ENCODE measurements at places on chromosomes 1 and 21.
A peak's percentile ranks its signal among the peaks of the same experiment; 100 is the strongest.

DNA sequence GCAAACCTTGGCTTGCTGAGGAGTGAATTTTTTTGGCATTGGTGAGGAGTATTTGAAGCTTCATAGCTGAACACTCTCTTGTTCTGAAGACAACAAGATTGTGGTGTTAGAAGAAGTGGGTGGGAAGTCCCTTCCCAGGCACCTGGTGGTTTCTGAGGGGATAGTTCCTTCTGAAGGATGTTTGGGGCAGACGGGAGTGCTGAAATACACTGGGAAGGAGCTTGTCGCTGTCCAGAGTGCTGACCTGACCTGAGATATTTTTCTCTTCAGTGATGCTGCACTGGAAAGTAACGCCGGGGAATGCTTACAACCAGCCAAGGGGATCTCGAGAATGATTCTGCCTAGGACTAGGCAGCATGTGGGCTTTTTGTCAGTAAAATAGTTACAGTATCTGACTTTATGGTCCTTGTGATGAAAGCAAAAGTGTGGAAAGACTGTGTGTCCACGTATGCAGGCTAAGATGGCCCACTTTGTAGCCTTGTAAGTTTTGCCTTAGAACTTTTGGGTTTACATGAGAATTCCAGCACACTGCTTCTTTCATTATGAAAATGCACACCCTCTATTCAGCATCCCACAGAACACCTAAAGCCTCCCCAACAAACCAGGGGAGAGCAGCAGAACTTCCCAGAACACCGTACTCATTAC, 33.1 kb upstream of the NFASC start:
- DNase-seq = peak; percentile 34

GRCh38 chr1:74429580-74429979, 82.8 kb downstream of the LRRC53 start:
- no peak for DNase-seq

DNA sequence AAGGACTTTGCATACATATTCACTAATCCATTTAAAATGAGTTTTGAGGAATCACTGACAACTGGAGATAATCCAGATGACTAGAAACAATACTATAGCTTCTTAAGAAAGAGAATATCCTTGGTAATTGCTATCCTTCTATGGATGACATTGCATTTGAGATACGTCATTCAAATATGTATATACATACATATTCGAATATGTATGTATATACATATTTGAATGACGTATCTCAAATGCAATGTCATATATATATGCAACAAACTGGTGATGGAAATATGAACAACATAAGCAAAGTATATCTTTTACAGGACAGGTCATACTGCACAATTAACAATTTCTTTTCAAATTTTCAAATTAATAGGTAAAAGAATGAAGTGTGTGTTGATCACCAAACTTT, 41.7 kb downstream of the EXTL2 start:
- no peak for DNase-seq

DNA sequence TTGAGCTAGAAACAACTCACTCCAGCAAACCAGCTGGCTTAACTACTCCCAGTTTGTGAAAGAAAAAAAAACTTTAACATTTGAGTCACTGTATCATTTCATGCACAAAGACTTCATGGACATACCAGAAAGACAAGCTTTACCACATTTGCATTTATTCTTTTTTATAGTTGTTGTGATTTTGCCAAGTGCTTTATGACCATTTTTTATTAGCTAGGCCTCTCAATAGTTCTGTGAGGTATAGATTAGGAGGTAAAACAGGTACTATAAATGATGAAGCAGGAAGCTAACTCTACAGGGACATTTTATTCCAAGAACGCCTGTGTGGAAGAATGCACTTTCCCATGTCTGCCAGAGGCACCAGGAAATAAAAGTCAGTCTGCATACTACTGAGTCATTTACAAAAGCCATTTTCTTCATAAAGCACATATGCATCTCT, 8.2 kb upstream of the DENND1B start:
- no peak for DNase-seq

DNA sequence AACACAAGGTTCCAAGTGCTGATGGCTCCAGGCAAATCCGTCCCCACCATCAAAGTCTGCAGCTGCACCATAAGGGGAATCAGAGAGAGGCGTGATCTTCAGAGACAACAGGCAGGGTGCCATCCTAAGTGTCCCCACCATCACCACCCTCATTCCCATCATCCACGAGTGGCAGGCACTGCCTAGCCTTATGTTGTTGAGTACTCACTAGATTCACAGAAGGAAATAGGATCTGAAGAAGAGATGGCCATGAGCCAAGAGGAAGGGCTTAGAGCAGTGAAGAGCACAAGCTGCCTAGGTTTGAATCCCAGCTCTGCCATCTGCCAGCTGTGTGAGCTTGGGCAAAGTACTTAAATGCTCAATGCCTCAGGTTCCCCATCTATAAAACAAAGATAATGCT, 207.3 kb upstream of the CSF3R start:
- DNase-seq = no peak

DNA sequence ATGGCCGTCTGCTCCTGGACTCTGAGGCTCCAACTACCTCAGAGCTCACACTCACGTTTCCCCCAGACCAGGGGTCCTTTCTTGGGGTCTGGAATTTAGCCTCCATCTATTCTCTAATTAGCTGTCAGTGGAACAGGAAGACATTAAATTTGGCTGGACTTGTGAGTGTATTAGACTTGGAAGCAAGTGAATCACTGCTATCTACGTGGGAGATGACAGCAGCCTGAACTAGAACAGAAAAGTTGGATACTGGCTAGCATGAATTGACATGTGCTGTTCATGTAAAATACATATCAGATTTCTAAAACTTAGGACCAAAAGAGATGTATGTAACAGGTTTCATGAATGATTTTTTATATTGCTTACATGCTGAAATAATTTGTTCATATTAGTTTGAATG, 28.0 kb downstream of the TAF5L start:
- DNase-seq = no peak

DNA sequence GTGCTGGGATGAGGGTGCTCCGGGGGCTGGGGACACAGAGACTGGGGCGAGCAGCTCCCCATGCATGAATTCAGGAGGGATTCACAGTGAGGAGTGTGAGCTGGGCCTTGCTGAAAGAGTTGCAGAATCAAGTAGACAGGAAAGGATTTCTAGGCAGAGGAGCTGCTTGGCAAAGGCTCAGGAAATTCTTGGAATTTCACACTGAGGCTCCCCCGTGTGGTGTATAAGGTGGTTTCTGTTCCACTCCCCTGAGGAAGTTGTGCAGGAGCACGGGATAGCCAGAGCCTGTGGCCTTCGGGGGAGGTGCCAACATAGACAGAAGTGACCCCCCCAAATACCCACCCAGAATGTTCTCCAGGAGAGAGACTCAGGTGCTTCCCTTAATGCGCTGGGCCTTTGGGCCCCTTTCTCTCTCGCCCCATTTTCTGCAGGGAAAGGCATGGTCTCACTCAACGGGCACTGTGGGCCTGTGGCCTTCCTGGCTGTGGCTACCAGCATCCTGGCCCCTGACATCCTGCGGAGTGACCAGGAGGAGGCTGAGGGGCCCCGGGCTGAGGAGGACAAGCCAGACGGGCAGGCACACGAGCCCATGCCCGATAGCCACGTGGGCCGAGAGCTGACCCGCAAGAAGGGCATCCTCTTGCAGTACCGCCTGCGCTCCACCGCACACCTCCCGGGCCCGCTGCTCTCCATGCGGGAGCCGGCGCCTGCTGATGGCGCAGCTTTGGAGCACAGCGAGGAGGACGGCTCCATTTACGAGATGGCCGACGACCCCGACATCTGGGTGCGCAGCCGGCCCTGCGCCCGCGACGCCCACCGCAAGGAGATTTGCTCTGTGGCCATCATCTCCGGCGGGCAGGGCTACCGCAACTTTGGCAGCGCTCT, 58.5 kb upstream of the ACTL8 start:
- DNase-seq = no peak

- DNase-seq = no peak
These were observed 32.8 kb upstream of the ERG start for GRCh38 chr21:38531039-38531541.

DNA sequence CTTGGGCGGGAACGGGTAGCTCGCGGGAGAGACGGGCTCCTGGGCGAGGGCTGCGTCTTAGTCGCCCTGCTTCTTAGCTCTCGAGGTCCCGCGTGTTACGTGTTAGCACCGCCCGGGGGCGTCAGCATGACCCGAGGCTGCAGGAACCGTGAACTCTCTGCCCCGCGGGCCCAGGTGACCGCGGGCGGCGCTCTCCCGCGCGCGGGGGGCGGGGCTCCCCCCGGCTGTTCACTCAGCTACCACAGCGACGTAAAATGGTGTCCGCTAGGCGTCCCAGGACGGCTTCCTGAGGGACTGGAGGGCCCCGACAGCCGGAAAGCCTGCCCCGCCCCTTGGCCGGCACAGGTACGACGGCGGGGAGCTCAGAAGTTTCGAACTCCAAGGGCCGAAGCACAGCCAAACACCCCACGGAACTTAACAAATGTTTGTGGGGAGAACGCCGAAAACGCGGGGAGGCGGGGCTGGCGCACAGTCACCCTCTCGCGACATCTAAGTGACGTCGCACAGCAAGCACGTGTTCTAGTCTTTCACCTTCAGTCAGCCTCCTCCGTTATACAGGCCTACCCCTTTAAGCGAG, 780 bp upstream of the RBM15 start:
- peak; percentile 93 for DNase-seq

DNA sequence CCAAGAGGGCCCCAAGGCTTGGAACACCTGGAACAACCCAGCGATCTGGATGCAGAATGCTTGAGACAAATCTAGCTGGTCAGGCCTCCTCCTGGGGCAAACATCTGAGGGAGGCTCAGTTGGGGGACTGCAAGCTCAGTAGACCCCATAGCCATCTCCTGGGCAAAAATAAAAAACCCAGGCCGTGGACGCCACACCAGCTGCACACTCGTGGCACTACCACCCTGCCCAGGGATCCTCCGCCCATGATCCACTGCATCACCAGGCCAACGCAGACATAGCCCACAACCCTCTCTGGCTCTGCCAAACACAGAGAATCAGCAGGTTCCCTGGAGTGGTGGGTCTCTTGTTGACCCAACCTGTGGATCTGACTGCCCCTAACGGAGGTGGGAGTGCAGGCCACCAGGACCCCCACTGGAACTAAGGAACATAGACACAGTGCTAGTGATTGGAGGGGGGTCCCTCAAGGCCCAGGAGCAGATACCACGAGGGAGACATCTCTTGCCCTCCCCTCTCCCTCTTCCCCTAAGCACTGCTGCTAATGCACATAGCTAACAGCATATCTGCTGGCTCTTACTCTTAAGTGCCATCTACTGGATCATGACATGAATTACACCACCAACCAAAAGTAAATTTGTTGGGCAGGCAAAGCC, 147.2 kb downstream of the CHD1L start:
- no peak for DNase-seq

GRCh38 chr1:156431366-156431765, 62.4 kb downstream of the RHBG start:
- DNase-seq = no peak

GRCh38 chr1:167564612-167565270, 11.2 kb upstream of the CREG1 start:
- DNase-seq = no peak

- DNase-seq = peak; percentile 52
These were observed 2.3 kb downstream of the LYPLA2 start for GRCh38 chr1:23793018-23793781.

DNA sequence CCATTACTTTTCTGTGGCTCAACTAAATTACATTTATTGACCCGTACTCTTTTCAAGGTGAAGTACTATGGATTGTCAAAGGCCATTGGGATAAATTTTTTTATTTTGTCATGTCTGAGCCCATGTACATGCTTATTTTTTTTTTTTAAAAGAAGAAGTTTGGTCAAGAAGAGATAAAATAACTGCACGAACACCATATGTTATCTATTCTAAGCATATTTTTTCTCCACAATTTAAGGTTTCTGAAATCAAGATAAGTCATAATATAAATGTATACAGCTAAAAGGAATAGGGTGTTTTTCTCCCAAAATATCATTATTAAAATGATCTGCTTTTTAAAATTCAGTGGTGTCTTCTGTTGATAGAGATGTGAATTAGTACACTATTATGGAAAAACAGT, 35.0 kb upstream of the SH2D1B start:
- no peak for DNase-seq

All from activated naive CD8-positive, alpha-beta T cell treated with anti-CD3 and anti-CD28 coated beads, Interleukin-2, amount 50 U/mL, for 24 hours (primary cell).